Stimulated activated CD8-positive, alpha-beta memory T cell treated with anti-CD3 and anti-CD28 coated beads, Interleukin-4, amount 100 ng/mL, for 4 hours (primary cell): ENCODE measurements at places on chromosomes 4 and X.

- no peak for DNase-seq
These were observed 928.1 kb downstream of the PDHA2 start for GRCh38 chr4:96767815-96768480.

GRCh38 chr4:102139132-102139573 lies 206.1 kb downstream of the SLC39A8 start:
- DNase-seq, result no peak

DNA sequence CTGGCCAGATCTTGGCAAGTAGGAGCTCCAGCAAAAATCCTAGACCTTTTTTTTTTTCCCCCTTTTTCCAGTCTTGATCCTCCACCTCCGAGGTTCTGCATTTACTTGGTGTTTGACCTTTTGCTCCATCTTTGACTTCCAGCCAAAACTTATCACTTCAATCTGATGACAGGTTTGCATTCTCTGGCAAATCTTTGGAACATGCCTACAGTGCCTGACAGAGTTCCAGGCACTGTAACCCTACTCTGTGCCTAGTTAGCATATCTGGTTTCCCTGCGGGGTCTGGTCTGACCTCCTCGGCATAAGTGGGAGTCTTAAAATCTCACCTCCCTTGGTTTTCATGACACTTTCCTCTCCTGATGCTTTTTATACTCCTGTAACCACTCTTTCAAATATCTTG lies 39.4 kb upstream of the NR3C2 start:
- no peak for DNase-seq

- DNase-seq, result no peak
These were observed 95.1 kb downstream of the GBA3 start for GRCh38 chr4:22787753-22788375.

GRCh38 chr4:88291003-88291402 lies 6.6 kb upstream of the PPM1K start:
- DNase-seq, result no peak

DNA sequence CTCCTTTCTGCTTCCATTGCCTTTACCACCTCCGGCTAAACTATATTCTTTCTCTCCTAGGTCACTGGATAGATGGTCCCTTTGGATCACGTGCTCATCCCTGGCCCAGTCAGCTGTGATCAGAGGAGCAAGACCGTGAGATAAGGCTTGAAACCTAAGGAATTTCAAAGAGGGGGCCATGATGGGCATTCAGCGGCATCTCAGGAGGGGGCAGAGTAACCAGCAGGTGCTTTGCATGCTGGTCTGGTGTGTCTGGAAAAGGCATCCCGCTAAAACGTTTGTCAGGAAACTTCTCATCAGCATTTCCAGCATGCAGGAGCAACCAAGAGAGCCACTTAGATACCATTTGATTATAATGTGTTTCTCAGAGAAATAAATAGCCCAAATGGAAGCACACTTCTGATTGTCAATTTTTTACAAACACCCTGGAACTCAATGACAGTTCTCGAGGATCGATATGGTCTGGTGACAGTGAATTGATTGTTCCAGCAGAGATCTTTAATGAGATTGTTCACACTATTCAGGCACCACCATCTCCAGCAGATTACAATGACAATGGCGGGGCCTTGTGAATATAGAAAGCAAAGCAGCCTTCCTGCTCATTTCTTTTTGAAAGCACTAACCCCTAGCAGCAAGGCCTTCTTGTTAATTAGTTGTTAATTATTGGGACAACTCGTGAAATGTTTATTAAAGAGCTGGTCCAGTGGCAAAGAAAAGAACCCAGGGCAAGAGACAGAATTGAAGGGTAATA lies 327.1 kb downstream of the PTTG2 start:
- no peak for DNase-seq

DNA sequence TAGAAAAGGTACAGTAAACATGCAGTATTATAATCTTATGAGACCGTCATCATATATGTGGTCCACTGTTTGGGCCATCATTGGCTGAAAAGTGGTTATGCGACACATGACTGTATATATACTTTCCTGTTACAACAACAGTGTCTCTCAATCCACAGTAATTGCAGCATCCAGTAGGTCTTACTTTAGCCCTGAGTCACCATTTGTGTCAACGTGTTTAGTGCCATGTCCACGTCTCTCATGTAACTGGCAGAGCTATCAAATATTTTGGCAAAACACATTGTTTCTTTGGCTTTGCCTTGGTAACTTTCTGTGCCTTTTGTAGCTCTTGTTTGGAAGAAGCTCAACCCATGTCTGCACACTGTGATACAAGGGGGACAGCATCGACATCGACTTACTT lies 73.8 kb downstream of the CD38 start:
- DNase-seq, result no peak
